Spleen (tissue), 13 donors: ENCODE measurements at places on chromosomes 6 and 20. TPM values are rescaled to one million over a fixed set of nuclear protein-coding genes. Genes with fewer than 3 reads are reported as not detected.
A peak's percentile ranks its signal among the peaks of the same experiment; 100 is the strongest.

- DNase-seq: no peak
These were observed 355.5 kb upstream of the TSHZ2 start for GRCh38 chr20:52616629-52617028.

- no peak for DNase-seq
These were observed 74.6 kb upstream of the CEP85L start for GRCh38 chr6:118725944-118726343.

GRCh38 chr6:43683708-43684455, 3.7 kb downstream of the MRPS18A start:
- DNase-seq: no peak

GRCh38 chr20:47320990-47321805, 35.3 kb downstream of the ZMYND8 start:
- no peak for DNase-seq

GRCh38 chr20:61520893-61521460, 268.9 kb downstream of the CDH4 start:
- peak; percentile 27 for DNase-seq

DNA sequence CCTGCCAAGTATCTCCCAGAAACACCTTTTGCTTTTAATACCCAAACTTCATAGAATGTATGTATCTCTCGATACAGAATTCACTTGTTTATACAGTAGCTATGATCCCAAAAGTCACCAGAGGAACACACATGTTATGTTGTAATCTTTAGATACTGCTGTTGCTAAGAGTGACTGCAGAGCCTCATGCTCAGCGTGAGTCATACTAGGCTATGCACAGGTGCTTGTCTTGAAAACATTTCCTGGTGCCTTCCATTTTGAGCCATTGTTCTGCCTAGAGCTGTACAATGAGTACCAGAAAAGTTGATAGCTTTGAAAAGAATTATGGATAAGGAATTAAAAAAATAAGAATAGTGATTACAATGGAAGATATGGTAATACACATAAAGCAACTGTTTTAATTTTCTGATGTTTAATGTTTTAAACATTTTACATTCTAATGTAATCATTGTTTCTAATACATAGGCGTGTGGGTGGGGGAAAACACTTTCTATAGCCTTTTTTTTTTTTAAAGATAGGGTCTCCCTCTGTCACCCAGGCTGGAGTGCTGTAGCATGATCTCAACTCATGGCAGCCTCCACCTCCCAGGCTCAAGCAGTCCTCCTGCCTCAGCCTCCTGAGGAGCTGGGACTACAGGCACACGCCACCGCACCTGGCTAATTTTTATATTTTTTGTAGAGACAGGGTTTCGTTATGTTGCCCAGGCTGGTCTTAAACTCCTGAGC, 79.4 kb downstream of the CD24 start:
- no peak for DNase-seq

- DNase-seq: no peak
These were observed 6.4 kb upstream of the PNPLA1 start for GRCh38 chr6:36263390-36264000.

The F13A1 gene
- total RNA-seq: 41.5 TPM

The XKR7 gene
- not detected for total RNA-seq

The HCRTR2 gene
- total RNA-seq: not detected

The C6orf163 gene
- 6.1 TPM for total RNA-seq

The EDEM2 gene
- 34.3 TPM for total RNA-seq
